ENCODE measurements at places on chromosomes 11 and 22.

GRCh38 chr11:95599959-95600586, 189.5 kb downstream of the FAM76B start:
- no peak for DNase-seq

DNA sequence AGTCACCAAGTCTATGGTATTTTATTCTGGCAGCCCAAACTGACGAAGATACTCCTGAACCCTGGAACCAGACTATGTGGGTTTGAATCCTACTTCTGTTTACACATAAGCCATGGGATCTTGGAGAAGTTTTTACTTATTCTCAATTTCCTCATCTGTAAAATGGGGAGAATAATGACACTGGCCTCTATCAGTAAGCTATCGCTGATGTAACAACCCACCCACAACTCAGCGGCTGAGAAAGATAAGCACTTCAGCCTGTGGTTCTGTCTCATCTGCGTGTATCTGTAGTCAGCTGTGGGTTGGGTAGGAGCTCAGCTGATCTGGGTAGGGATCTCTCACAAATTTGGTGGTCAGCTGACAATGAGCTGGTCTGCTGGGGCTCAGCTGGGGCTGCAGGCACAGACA, 68.0 kb upstream of the ALX4 start:
- no peak for DNase-seq

DNA sequence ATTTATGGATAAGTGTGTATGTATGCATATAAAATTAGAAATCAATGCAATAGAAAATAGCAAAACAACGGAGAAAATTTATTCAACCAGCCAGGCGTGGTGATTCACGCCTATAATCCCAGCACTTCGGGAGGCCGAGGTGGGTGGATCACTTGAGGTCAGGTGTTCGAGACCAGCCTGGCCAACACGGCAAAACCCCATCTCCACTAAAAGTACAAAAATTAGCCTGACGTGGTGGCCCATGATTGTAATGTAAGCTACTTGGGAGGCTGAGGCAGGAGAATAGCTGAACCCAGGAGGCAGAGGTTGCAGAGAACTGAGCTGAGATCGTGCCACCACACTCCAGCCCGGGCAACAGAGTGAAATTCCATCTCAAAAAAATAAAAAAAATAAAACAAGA, 5.5 kb downstream of the KRTAP5-6 start:
- no peak for DNase-seq

DNA sequence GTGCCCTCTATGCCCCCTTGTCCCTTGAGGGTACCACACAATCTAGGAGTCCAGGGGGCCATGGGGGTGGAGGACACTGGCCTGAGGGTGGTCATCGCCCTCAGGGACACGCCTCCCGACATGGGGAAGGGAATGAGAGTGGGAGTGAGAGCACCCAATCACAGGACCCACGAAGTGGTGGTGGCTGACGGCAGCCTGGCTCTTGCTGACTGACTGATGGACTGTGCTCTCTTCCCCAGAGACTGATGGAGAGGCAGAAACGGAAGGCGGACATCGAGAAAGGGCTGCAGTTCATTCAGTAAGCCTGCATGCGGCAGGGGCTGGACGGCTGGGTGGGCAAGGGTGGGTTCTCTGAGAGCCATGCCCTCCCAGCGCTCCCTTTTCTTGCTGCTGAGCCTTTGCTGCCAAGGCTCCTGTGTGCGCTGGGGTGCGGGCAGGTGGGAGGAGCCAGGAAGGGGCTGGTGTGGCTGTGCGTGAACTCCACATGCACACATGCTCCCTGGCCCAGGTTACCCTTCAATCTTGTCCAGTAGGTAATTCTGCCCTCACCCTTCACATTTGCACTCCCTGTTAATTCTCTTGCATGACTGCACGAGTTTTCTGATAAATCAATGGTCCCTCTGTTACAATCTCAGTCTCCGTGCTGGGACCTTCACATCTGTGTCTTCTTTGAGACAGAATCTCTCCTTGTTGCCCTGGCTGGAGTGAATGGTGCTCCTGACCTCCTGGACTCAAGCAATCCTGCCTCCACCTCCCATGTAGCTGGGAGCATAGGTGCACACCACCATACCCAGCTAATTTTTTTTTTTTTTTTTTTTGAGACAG, 19.3 kb downstream of the ZC3H7B start:
- DNase-seq = no peak

DNA sequence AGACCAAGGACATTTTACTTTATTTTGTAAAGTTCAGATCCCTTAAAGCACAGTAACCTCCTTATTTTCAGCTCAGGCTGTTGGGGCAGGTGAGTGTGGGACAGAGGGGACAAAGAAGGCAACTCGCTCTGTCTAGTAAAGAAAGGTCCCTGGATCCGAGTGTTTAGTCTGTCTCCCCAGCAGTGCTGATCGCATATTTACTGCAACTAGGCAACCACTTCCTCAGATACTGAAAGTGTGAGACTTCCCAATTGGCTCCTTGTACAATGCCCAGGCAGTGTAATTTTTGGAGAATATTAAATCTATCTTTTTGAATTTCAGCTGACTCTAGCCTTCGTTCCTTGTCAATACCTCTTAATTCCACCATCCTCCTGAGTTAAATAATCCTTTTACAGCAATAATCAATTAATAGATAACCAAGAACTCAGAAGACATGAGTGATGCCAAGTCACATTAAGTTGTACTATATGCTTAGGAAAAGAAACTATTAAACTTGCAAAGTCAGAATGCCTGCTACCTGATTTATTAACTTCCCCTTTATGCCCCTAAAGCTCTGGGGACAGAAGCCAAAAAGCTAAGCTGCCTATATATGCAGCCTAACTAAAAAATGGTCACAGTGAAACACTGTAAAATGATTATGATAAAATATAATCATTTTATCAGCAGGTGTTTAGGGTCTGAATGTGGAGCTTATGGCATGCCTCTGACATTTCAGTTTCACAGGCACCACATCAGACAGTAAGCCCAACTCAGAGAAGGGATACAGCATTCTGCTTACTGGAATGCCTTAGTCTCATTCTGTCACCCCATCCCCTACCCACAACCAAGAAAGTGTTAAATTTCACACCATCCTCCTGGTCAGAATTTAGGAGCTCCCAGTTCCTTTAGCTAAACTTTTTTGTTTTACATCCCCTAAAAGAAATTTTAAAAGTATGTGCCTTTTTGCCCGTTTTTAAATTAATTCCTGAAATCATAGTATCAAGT, 138.7 kb downstream of the TRIM44 start:
- no peak for DNase-seq

DNA sequence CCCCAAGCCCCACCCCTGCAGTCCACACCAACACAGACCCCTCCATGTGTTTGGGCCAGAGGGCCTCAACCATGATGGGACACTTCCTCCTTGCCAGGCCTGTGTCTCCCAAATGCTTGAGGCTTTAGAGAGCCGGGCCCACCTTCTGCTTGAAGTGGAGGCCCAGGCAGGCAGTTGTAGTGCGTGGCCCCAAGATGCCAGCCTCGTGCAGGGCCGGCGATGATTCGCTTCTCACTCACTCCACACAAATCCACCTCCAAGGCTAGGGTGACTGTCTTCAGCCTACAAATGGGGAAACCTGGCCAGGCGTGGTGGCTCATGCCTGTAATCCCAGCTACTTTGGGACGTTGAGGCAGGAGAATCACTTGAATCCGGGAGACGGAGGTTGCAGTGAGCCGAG, 5.7 kb downstream of the PRR5 start:
- no peak for DNase-seq

DNA sequence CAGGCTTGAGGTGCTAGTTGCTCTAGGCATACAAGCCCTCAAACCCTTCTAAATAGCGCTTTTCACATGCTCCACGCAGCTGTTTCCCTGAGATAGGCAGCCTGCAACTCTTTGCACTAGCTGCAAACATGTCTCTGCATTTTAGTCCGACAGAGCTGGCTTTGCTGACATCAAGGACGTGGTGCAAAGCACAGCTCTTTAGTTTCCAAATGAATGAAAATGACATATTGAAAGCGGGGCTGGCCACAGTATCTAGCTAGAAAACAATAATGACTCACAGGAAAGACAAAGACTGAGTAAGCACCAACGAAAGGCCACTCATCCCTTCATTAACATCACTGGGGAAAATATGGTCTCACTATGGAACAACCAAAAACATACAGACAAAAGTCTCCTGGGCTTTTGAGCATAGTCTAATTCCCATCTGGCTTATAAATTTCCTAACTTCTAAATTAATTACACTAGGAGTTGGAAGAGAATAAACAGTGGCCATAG, 15.3 kb upstream of the ZC3H12C start:
- no peak for DNase-seq

DNA sequence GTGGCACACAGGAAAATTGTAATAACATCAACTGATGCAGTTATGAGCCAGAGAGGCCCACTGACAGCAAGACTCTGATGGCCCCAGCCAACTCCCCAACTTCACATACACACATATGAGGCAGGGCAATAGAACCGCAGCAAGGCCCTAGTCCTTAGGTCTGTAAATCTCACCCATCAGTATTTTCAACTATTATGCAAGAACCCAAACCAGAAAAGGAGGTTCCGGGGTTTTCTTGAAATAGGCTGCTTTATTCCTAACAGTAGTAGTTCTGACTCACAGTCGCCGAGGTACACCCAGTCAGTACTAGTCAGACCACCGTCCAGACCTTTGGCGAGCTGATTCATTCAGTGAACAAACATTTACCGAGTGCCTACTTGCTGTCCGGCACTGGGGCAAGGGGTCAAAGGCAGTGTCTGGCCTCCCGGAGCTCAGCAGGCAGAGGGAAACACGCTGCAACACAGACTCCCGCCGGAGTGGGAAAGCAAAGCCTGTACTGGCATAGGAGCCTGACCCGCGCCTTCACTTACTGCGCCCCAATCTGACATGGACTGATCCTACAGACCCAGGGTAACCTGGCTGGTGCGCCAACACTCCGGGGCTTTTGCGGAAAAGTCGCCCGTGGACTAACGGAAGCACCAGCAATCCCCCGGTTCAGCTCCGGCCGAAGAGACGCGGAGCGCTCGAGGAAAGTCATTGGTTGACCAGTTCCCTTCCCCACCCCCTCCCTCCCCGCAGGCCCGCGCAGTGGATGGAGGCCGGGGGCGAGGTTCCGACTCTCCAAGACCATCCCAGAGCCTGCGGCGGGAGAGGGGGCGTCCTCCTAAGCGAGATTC, 1.3 kb downstream of the PLEKHA7 start:
- no peak for DNase-seq

- no peak for DNase-seq
Measured at GRCh38 chr22:47593291-47593690, 830.8 kb downstream of the TBC1D22A start.

DNA sequence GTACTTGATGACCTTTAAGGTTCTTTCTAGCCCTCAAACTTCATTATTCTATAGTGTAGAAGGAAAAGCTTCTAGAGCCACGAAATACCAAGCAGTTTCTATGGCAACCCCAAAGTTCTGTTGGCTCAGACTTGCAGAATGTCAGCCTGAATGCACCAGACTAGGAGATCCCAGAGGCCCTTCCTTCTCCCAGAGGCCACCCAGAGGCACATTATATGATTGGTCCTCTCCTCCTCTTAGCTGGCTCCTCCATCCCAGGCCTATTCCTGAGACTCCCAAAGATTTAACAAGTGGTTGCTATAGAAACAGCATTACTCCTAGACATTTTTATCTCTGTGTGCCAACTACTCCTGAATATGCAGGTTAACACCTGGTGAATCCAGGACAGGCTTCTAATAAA, 69.2 kb upstream of the CCDC90B start:
- DNase-seq = no peak

- DNase-seq = no peak
Measured at GRCh38 chr11:131154351-131154750, 216.1 kb upstream of the NTM start.

DNA sequence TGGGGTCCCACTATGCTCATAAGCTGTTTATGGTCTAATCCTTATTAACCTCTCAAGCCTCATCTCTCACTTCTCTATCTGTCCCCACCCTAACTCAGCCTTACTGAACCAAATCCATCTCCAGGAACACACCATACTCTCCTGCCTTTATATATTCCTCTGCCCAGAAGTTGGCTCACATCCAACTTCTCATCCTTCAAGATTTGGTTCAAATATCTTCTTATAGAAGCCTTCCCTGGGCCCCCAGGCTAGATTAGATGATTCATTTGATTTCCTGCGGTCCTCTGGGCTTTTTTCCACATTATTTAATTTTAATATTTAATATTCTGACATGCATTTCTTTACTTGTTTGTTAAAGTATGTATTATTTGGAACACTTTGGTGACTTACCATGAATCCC, 23.2 kb downstream of the MEI1 start:
- DNase-seq = no peak

DNA sequence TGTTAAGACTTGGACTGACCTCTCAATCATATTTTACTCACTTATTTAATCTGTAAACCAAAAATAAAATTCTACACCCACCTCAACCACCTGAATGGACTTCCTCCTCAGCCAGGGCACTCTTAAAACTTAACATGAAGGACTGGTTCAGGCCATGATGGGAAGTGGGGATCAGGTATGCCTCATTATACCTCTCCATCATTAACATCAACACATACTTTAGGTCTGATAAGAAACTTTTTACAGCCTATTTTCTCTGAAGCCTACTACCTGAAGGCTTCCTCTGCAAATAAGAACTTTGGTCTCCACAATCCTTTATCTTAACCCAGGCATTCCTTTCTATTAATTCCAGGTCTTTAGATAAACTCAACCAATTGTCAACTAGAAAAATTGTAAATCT, 390.0 kb downstream of the AASDHPPT start:
- DNase-seq = no peak

DNA sequence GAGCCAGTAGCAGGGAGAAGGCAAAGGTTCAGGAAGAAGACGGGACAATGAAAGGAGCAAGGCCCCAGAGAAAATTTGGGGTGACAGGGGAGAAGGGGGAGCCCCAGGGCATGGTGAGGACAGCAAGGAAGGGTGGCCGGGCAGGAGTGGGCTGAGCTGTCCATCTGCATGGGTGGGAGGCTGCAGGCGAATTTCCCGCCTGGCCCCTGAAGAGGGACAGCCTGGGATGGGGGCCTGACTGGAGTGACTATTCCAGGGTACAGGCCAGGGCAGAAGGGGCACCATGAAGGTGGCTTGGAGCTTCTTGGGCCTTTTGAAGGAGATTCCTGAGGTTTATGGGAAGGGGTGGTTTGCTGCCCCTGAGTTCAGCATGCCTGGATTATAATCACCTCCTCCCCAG, 56.2 kb downstream of the WNT11 start:
- no peak for DNase-seq

DNA sequence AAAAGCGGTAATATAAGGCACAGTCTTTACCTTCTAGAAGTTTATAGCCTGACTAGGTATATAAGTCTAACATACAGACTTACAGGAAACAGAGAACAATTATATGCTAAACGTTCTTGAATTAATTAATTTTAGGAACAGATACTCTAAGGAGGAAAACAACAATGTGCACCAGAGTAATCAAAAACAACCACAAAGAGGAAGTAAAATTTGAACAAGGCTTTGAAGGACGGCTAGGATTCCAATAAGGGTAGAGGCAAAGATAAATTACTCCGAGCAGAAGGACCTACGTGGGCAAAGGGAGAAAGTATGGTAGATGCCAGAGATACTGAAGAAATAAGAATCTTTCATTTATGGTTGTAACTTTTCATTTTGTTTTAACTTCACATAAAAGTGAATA, 54.4 kb downstream of the ENTHD1 start:
- no peak for DNase-seq

DNA sequence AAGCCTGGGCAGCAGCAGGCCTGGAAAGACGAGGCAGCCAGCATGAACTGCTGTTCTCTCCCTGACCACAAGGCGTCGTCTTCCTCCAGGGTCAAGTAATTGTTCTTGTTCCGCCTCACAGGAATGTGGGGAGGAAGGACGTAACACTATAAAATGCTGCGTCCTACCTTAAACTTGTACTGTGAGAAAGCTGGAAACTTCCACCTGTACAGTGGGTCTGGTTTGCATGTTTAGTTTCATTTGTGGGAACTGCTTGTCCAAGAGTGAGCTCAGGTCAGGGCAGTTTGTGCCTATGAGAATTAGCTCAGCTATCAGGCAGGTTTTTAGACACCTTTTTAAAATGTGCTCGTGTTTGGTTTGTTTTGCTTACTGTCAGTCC, 55.2 kb downstream of the PANX1 start:
- no peak for DNase-seq
